NCI-H2029 (cell line): ENCODE measurements at places on chromosomes 3 and 15.

DNA sequence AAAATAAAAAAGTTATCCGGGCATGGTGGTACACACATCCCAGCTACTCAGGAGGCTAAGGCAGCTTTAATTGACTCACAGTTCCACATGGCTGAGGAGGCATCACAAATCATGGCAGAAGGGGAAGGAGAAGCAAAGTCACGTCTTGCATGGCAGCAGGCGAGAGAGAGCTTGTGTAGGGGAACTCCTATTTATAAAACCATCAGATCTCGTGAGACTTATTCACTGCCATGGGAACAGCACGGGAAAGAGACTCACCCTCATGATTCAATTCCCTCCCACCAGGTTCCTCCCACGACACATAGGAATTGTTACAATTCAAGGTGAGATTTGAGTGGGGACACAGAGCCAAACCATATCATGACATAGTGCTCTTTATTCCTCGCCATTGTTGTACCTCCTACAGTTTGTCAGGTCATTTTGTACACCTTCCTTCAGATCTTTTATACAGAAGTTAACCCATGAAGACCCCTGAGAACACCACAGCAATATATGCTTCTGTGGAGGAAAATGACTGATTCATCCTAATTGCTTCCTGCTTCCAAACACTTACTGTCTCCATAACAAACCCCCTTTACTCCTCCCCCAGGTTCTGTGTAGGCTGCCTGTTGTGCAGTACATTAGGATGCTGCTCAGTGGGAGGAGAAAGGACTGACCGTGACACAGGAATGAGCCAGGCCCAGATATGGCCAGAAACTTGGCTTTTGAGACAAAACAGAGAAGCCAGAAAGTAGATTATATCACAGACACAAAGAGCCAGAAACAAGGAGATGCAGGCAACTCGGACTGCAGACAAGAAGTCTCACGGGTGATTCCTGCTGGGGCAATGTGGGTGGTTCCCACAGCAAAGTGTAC lies 67.9 kb upstream of the HEG1 start:
- no peak for DNase-seq

DNA sequence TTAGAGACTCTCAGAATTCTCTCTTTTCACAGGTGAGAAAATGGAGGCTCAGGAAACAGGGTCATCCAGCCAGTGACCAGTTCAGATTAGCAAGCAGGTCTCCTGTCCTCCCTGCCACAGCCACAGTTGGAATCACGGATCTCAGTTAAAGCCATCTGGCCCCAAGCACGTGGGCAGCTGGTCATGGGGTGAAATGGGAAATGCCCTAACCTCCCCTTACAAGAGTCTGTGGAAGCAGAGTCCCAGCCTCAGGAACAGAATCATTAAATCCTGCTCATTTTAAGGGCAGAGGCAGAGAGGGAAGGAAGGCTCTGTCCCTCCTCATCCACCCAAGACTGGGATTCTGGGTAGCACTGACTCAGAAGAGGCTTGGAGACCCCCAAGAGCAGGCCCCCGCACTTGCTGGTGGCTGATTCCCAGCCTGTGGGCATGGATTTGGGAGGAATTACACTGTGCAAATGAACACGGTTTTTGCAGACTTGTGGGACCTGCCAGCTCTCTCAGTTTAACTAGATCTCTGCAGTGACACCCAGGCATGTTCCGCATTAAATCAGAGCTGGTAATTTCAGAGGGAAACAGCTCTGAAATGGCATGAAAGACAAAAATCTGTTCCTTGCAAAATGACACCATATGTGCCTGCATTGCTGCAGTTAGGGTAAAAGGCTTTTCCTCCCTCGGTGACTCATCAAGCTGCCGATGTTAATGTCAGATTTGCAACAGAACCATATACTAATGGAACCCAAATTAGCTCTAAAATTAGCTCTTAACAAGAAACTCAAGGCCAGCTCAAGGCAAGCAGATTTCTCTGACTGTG lies 89.0 kb downstream of the BDH1 start:
- DNase-seq = no peak

DNA sequence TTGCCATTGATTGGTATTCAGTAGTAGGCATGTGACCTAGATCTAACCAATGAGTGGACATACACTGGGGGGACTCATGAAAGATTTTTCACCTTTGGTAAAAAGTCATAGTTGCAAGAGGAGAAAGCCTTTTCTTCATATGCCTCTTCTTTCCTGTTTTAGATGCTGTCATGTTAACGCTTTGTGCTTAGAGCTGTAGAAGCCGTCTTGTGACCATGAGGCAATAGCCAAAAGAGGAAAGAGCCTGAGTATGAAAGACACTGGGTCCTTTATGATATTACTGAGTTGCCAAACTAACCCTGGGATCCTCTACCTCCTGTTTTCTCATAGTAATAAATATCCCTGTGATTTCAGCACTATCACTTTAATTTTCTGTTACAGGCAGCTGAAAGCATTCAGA lies 396.0 kb downstream of the FHIT start:
- DNase-seq = no peak

GRCh38 chr3:14505803-14506500 lies 34.2 kb downstream of the GRIP2 start:
- no peak for DNase-seq

GRCh38 chr3:44186111-44186672 lies 55.5 kb upstream of the TOPAZ1 start:
- DNase-seq = no peak

GRCh38 chr3:43857361-43858293 lies 166.9 kb downstream of the ABHD5 start:
- DNase-seq = no peak

GRCh38 chr3:98884675-98885371 lies 16.7 kb downstream of the DCBLD2 start:
- no peak for DNase-seq

DNA sequence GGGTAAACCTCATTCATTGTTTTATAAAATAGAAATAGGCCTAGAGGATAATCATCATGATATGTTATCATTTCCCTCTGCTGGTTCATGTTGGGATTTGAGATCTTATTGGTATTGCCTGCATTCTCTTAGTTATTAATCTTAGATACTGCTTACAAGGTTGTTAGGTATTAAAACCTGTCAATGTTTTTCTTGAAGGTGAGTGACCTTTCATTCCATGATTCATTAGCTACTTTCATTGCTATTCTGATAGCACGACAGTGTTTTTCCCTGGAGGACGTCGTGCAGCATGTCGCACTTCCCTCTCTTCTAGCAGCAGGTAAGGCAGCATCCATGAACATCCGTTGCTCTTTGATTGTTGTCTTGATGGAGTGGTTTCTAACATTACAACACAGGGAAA lies 17.1 kb downstream of the P2RY12 start:
- DNase-seq = no peak

- no peak for DNase-seq
These were observed 2.6 kb downstream of the SPG21 start for GRCh38 chr15:64987136-64987535.

DNA sequence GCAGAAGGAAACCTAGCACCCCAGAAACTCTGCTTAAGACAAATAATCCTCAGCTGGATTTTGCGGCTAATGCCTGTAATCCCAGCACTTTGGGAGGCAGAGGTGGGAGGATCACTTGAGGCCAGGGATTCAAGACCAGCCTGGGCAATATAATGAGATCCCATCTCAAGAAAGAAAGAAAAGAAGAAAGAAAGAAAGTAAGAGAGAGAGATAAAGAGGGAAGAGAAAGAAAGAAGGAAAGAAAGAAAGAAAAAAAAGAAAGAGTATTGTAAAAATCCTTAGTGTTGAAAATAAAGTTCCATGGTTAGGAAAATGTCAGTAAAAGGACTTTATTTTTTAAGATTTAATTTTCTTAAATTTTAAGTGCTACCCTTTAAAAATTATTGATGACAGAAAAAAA lies 54.9 kb upstream of the LRRFIP2 start:
- no peak for DNase-seq

GRCh38 chr15:80828796-80829195 lies 49.6 kb downstream of the CEMIP start:
- DNase-seq = no peak

GRCh38 chr15:87263871-87264270 lies 992.7 kb downstream of the NTRK3 start:
- DNase-seq = no peak

DNA sequence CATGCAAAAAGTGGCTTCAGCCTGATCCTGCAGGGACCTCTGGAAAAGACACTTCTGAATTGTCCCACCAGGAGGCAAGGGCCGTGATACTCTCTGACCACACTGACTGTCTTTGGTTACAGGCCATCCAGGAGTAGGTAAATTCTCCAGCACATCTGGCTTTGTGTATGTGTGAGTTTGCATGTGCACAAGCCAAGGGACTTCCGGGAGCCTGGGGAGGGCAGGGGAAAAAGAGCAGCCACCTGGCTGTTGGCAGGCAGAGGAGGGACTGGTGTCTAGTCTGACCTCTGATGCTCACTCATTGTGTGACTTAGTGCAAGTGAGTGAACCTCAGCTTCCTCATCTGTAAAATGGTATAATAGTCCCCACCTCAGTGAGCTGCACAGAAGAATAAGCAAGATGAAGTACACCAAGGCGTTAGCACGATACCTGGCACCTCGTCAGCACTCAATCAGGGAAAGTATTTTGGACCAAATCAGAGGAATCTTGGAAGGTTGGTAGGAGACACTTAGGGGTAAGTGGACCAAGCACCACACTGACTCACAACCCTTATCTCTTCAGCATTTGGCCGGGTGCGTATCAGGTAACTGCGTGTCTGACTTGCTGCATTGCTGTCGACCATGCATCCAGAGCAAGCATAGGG lies 19.1 kb downstream of the KLHL6 start:
- no peak for DNase-seq

GRCh38 chr3:179151474-179151873 lies 3.3 kb downstream of the PIK3CA start:
- DNase-seq = no peak

DNA sequence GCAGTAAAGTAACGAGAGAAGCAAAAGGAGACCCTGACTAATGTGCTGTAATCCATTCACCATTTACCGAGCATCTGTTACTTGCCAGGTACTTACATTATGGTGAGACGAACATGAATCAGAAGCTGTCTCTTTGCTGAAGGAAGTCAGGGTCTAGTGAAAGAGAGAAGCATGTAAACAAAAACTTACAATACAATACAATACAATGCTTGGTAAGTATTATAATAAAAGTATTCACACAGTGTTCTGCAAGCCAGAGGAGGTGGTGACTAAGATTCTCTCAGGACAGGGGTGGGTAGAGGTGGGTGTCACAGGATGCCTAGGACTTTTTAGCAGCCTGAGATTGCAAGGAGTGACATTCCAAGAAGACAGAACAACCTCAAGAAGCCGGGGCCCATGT lies 50.2 kb upstream of the MGA start:
- DNase-seq = no peak

DNA sequence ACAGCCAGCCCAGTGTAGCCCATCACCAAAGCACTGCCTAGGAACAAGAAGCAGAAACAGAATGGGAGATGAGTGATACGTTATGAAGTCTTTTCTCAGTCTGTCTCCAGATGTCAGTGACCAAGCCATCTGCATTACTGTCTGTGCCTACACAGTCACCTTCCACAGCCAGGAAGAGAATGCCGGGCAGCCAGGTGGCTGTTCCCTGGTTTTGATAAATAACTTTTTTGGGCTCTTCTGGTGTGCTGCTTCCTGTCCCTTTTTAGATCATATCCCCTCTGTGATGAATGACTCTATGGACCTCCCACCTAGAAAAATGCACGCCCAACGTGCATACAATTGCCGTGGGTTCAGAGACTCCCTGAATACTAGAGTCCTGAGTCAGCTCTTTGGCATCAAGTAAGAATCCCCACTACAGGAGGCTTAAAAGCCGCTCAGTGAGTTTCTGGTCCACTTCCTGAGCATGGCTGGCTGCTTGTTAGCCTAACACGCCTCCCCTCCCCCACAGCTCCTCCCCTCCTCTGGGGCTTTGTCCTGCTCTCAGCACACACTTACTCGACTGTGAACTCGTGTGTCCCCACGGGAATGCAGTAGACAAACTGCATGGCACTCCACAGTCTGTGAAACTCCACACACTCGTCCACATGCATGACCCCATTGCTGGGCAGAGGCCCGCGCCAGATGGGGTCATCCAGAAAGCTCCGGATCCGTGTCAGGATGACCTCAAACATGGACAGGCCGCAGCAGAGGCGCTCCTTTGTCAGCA lies 34.7 kb downstream of the NIPA2 start:
- no peak for DNase-seq

- no peak for DNase-seq
These were observed 10.6 kb downstream of the CLPX start for GRCh38 chr15:65174509-65174908.

DNA sequence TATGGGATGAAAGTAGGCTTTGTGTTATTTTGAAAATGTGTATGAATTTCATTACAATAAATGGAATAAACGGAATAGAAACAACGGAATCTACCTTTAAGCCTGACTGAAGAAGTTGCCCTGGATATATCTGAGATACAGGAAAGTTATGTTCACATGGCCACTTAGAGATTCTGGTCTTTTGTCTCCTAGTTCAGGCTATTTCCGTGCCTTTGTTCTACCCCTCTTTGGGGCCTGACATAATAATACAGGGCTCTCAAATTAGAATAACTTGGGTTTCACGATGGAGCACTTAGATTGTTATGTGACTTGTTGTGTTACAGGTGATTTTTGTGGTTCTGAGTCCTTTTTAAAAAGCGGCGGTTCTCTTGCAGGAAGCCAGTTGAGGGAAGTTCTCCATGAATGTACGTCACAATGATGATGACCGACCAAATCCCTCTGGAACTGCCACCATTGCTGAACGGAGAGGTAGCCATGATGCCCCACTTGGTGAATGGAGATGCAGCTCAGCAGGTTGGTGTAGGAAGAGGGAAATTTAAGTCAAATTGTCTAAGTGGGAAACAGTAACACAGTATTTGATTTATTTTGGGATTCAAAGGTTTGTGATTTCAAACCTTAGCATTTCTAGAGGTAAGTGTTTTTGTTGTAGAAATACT lies 72.8 kb downstream of the FNDC3B start:
- no peak for DNase-seq

DNA sequence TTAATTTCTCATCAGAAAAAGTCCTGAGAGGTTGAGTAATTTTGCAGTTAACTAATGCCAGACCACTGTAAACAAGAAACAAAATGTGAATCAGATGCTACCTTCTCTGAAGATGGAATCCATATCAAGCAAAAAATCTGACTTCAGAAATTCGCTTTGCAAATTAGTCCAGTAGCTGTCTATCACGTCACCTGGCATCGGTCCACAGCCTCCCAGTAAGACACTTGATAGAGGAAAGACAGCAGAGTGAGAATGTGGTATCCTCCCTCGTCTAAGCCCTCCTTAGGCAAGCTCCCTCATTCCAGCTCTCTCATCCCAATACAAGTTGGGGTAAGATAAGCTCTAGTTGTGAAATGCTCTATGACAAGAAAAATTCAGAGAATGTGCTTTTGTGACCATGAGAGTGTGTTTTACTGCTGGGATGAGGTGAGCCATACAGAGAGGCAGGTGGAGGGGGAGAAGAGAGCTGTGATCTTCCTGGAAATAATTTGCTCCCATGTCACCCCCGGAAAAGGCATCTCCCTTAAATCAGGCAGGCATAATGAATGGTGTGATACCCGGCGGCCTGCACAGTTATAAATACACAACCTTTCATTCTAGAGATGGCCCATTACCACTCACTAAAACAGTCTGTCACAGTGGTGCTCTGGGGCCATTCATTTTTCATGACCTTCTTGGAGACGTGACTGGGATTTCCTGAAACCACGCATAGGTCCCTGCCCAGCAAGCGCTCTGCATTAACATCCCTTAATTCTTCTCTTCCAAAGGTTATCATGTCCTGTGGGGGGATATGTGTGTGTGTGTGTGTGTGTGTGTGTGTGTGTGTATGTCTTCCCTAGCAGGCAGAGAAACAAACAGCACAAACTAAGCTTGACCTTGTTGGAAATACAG lies 602.0 kb upstream of the KCNMB2 start:
- DNase-seq = no peak
